ENCODE measurements at places on chromosomes 1 and 21.

- DNase-seq: no peak
Observed at GRCh38 chr1:197103300-197103699, 36.2 kb upstream of the F13B start.

DNA sequence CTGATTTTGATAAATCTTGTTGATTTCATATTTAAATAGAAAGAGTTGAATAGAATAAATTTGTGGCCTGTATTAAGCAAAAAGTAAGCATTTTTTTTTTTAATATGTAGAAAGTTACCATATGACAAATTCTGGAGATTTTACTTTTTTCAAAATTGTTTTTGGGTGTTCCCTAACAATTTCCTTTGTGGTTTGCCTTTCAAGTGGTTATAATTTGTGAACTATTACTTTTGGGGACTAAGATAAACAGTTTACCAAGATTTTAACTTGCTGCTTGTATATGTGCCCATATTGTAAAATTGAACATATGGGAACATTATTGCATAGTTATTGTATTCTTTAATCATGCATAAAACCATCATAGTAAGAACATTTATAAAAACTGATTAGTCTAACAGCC lies 34.6 kb downstream of the SLC30A7 start:
- DNase-seq: no peak

DNA sequence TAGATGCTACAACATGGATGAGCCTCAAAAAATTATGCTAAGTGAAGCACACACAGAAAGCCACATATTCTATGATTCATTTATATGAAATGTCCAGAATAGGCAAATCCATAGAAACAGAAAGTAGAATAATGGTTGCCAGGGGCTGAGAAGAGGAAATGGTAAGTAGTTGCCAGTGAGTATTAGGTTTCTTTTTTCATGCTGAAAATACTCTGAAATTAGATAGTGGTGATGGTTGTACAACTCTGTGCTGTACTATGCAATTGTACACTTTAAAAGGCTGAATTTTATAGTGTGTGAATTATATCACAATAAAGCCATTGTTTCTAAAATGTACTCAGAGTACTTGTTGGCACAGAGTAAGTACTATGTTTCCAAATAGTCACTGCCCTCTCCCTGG lies 15.5 kb upstream of the GFI1 start:
- no peak for DNase-seq

GRCh38 chr1:65445837-65446236 lies 25.4 kb downstream of the LEPR start:
- DNase-seq: no peak

GRCh38 chr1:31051611-31052010 lies 13.9 kb downstream of the PUM1 start:
- no peak for DNase-seq

DNA sequence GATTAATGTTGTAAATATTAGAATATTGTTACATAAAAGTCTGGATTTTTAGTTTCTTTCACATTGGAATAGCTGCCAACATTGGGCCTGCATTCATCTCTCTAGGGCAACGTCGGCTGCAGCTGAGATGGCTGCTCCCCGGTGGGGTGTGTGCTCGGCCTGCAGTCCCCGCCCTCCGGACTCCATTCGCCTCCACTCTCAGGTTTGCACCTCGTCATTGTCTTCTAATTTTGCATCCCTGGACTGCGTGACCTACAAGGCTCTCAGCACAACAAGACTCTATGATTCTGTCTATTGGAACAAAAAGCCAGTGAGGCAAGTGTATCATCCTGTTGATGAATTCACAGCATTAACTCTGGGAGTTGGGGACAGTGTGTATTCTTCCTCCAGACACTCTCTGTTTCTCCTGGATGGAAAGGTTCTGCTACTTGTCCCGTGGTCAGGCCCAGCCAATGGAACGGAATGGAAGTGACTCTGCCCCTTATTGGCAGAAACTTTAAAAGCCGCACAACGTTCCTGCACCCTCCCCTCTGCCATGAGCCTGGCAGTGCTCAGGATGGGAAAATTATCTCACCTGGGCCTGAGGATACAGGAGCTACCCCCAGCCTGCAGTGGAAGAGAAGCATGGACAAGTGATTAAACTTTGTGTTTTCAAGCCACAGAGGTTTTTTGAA lies 105.0 kb upstream of the SAMD11 start:
- no peak for DNase-seq

DNA sequence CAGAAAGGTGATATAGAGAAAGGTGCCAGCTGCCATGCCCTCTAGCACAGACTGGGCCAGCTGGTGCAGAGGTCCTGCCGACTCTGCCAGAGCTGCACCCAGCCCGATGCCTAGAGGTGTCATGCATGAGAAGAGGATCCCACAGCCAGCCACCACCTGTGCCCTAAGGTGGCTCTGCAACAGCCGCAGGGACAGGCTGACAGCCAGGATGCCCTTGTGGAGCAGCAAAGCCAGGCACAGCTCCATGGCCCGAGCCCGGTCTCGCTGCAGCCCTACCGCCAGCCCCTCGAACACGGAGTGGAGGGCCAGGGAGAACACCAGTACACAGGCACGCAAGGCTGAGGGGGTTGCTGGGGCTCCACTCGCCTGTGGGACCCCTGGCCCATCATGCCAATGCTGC lies 1.8 kb upstream of the CRTC2 start:
- DNase-seq: no peak

DNA sequence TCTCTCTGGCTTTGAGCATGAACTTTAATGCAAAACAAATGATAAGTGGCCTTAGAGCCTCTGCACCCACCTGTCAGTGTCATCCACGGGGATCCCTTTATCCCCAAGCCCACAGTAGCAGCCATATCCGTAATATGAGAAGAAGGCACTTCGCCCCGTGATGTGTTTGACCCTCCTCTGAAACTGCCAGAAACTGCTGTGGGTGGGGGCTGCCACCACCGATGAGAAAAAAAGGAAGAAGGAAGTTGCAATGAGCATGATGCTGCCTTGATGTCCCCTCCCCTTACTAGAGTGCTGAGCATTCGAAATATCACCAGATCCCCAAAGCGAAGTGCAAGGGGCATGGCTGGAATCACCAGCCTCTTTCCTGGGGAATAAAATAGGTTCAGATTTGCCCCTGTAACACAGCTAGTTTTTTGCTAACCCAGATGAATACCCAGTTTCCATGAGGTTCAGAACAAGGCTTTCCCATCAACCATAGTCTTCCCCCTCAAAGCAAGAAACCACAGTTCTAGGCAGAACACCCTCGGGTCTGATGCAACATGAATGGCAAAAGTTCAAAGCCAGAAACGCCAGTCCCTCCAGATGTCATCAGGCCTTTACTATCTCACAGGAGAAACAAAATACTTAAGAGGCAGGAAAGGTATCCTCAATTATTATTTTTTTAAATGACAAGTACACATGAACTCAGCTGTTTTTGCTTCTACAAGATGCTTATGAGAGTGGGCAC lies 10.8 kb upstream of the UBXN10 start:
- no peak for DNase-seq

GRCh38 chr1:100430325-100430756 lies 78.0 kb downstream of the CDC14A start:
- no peak for DNase-seq

DNA sequence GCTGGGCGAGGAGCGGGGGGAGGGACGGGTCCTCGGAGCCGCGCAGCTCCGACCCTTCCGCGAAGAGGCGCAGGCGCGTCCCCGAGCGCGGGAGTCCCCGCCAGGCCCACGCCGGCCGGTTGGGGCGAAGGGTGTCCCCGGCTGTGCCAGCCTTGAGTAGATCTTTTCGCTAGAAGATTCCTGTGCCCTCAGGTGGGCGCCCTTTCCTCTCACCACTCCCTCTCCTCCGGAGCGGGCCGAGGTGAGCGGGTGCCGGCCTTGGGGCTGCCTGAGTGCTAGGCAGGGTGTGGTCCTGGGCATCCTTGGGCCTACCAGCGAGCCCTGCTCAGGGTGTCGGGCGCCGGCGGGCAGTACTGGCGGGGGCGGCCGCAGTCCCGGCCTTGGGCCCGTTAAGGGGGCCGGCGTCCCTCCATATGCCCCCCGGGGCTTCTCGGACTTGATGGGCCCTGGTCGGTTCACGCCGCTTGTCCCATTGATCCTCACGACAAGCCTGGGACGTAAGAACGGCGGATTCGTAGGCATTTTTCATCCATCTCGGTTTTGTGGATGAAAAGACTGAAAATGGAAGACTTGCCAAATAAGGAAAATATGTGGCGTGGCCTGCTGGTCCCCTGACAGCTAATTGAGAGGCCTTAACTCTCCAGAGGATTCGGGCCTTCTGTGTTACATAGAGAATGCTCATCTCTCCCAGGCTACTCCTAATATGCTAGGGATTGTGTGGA lies 712 bp downstream of the DEGS1 start:
- DNase-seq: no peak

GRCh38 chr1:52576074-52576473 lies 23.2 kb upstream of the TUT4 start:
- DNase-seq: no peak

- DNase-seq: no peak
Observed at GRCh38 chr1:107648071-107648470, 316.9 kb downstream of the VAV3 start.

DNA sequence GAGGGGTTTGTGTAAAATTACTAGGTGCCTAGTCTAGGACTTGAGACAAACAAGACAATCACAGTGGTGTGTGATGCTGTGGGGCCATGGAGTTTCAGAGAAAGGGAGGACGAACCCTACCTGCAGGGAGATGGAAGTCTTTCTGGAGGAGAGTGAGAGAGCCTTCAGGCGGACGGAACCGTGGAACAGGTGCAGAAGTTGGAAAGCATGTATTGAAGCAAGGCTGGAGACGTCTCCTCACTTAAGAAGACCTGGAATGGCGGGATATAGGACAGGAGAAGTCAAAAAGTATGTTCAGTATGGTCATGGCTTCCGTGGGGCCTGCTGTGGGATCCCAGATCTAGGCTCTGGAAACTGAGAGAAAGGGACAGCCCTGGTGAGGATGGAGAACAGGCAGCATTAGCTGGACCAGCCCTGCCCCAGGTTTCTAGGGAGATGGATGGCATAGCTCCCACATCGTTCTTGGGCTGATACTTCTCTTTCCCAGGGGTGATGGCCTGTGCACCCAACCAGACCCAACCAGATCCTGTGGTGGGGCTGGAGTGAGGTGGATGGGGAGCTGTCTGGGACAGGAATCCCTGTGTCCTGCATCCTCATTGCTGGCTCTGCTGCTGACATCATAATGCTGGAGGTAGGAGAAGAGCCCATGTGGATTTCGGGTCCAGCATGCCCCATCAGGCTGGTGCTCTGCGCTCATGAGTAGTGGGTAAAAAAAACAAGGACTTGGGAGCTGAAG lies 15.0 kb upstream of the LRP8 start:
- no peak for DNase-seq

DNA sequence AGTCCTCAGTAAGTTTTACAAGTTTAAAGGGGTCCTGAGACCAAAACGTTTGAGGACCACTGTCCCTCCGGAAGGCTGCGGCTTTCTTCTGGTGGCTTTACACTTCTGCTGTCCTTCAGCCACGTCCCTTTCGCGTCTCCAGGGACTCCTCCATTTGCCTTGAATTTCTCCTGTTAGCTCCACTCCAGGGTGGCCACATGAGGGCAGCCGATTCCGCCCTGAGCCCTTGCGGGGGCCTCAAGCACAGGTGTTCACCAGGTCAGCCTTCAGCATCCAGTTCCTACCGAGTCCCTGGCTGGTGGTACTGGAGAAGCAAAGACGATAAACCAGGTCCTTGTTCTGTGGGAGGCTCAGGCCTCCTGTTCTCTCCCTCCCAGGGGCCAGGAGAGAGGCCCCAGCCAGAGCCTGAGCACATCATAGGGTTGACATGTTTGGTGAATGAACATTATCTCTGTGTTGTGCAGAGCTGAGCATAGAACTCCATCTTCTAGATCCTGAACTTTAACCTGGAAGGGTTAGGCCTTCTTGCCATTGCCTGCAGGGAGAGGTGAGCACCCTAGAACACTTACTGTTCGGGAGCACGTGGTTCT lies 27.4 kb upstream of the COQ8A start:
- DNase-seq: peak; percentile 22

GRCh38 chr1:155034318-155035208 lies 939 bp downstream of the DCST1 start:
- DNase-seq: no peak

DNA sequence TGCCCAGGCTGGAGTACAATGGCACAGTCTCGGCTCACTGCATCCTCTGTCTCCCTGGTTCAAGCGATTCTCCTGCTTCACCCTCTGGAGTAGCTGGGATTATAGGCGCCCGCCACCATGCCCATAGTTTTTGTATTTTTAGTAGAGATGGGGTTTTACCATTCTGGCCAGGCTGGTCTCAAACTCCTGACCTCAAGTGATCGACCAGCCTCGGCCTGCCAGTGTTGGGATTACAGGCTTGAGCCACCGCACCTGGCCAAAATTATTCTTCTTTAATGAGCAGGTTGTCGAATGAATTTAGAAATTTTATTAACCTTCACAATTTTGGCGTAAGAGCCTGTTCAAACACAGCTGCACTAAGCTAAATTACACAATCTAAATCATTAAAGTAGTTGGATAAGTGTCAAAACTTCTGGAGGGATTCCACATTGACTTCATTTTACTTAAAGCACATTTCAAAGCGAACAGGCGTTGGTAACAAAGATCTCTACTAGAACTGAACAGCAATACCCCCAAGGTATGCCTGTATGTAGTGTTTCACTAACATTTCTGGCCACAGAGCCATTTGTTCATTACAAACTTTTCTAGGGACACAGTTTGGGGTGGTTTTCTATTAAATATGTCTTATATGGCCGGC lies 5.2 kb upstream of the CTH start:
- no peak for DNase-seq

GRCh38 chr1:204323887-204324286 lies 35.8 kb downstream of the PLEKHA6 start:
- DNase-seq: no peak

DNA sequence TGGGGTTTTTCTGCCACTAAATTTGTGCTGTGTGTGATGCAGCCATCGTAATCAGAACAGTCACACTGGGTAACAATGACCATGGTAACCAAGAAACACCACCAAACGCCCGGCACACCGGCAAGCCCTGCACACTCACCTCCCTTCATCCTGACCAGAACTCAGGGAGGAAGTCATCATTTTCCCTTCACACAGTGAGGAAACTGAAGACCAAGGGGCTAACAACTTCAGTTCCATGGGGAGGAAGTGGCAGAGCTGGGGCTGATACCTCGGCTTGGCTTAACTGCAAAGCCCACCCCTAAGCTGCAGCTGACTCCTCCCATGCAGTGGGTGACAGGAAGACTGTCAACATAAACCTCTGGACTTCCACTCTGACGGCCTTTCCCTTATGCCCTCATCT lies 69.3 kb upstream of the BCAR3 start:
- no peak for DNase-seq

- no peak for DNase-seq
Observed at GRCh38 chr1:195897076-195897475, 711.2 kb downstream of the KCNT2 start.

DNA sequence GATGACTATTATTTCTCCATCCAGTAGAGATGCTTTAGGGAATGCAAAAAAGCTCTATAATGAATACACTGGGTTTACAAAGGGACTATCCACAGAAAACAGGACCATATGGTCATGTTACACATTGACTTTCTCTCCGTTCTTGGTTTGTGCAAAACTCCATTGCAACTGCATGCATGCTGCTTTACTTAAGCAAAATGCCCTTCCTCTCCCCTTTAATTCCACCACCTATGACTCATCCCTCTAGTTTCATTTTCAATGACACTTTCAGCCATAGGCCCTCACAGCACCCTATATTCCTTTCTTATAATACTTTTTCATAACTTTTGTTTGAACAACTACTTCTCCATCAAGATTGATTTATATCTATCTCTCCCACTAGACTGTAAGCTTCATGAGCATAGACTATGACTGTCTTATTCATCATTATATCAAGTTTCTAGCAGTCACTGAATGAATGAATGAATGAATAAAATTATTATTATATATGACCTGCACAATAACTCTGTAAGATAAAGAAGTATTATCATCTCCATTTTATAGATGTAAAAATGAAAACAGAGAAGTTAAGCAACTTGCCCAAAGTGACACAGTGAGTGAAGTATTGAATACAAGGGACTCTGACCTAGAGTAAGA lies 248.9 kb downstream of the PLPP3 start:
- DNase-seq: no peak
